ENCODE measurements at places on chromosomes 3 and 15.

GRCh38 chr3:47650294-47650693, 71.6 kb upstream of the CSPG5 start:
- no peak for DNase-seq

DNA sequence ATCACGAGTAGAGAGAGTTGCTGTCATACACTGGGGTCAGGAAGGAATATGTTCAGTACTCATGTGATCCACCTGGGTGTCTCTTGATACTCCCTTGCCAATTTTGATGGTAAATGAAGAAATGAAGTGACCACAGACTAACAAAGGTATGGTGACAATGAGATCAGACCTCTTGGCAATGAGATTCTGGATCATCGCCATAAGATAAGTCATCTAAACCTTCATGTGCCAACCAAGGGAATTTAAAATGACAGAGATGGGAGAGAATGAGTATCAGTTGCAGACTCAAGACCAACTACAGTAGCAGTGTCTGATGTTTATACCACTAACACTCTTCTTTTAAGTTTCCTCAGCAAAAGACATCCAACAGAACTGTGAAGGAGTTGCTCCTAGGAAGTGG, 601.0 kb downstream of the MECOM start:
- no peak for DNase-seq

DNA sequence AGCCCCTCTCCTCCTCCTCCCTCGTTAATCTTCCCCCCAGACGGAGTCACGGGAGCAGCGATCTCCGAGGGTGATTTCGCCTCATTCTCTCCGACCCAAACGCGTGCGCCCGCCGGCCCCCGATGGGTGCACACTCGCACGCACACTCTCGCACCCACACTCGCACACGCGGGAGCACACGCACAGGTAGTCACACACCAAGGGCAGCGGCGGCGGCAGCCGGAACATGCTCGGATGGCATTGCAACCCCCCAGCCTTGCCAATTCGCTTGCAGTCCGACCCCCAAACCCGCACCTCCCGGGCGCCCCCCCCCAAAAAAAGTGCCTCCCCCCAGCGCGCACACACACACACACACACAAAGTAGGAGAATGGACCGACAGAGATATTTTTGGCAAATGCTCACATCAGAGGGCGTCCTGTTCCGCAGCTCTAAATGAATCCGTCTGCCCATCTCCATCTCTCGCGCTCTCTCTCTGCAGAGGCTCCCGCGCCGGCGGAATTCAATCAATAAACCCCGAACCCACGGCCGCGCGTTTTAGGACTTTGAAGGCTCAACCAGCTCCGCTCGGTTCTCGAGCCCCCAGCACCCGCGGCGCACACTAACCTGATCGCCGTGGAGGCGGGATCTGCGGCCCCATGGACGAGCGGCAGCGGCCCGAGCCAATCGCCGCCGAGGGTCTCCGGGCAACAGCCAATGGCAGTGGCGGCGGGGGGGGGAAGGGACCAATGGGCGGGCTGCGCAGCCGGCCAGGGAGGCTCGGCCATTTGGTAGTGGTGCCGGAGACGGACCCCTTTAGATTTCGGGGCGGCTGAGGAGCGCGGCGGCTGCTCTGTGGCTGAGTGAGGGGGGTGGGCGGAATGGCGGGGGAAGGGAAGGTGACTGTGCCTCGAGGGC, at the start of gene ANP32A:
Gene ANP32A, minus strand, starts transcription at position 601 of the 895 bp plus-strand sequence. Its CDS starts 144 bp downstream, at position 457.
- peak; percentile 93 for DNase-seq

DNA sequence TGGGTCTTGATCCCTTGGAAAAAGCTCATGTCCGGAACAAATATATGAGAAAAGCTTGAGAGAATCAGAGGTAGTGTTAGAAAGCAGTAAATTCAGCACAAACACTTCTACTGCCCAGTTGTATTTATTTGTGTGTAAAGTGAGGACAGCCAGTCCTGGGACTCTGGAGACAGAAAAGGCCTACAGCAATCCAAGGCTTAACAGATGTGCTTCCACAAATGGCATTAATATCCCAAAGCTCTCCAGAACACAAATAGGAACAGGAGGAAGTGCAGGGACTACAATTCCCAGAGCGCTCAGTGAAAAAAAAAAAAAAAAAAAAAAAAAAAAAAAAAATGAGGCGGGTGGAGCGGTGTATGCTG, 390 bp upstream of the AP2M1 start:
- no peak for DNase-seq

DNA sequence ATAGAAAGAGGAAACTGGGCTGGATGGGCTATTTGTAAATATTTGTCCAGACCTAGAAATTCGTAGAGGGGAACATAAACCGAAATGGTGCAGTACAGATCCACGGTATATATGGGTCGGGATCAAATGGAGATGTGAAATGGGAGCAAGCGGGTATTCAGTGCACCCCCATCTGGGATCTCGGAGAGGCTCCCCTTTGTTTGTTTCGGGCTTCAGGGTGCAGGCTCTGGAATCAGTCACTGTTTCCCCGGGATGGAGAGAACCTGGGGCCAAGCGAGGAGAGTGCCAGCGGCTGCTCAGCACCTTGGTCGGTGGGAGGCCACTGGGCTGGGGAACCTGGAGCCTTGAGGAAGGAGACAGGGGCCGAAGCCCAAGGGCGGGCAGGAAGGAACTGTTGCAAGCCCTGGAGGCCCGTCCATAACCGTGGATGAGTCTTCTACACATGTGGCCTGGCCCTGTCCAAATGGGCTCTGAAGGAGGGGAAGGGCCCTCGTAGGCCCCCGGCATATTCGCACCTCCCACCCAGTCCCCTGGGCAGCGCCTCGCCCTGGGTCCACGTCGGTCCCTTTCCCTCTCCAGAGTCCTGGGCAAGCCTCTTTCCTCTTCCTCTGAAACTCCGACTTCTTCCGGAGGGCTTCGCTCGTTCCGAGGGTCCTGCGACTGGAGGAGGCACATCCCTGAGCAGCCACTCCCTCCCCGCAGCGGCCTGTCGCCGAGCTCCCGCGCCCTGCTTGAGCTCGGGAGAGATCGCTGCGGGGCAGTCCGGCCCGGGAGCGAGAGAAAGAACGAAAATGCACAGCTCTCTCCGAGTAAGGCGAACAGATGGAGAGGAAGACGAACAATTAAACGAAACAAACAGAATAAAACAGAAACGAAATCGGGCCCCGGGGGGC, 3.0 kb downstream of the ISL2 start:
- no peak for DNase-seq

DNA sequence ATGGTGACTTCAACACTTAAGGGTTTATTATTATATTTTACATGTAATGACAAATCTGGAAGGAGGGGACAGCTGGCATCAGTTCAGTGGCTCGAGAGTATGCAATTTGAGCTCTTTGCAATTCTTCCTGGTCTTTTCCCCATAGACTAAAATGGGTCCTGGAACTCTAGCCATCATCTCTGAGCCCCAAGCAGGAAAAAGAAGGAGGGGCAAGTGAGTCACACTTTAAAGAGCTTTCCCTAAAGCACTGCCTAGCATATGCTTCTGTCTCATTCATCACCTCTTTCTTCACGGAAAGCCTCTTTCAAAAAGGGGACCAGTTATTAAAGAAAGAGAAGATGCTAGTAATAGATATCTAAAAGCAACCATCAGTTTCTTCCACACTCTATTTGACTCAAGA, 466.3 kb downstream of the ZIC1 start:
- DNase-seq = no peak

DNA sequence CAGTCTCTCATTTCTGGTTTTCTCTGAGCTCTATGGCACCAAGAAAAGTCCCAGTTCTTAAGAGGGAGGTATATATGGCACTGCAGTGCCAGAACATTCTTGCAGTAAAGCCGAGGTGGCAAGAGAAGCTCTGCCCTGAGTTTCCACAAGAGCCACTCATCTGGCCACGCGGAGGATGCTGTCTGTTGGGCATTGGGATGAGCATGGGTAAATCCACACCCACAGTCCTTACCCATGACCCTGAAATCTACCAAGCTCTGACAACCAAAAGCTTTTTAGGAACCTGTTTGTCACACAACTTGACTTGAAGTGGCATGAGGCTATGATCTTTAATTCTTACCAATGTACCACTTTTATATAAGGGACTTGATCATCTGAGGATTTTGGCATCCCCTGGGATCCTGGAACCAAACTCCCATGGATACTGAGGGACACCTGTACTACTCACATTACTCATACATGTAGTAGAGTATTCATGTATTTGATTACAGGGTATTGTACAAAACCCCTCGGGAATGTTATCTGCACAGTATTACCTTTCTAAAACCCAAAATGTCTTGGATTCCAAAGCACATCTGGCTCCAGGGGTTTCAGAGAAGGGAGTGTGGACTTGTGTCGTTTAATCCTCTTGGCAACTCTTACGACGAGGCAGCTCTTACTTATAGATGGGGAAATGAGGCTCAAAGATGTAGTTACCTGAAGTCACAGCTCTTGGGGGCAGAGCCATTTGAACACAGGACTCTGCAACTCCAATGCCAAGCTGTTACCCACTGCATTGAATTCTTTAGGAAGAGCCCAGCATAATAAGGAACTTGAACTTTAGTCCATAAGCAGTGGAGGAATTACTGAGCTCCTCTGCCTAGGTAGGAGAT, 8.8 kb downstream of the RPL32 start:
- no peak for DNase-seq

- no peak for DNase-seq
These were observed 666 bp downstream of the SNX33 start for GRCh38 chr15:75648156-75649000.

DNA sequence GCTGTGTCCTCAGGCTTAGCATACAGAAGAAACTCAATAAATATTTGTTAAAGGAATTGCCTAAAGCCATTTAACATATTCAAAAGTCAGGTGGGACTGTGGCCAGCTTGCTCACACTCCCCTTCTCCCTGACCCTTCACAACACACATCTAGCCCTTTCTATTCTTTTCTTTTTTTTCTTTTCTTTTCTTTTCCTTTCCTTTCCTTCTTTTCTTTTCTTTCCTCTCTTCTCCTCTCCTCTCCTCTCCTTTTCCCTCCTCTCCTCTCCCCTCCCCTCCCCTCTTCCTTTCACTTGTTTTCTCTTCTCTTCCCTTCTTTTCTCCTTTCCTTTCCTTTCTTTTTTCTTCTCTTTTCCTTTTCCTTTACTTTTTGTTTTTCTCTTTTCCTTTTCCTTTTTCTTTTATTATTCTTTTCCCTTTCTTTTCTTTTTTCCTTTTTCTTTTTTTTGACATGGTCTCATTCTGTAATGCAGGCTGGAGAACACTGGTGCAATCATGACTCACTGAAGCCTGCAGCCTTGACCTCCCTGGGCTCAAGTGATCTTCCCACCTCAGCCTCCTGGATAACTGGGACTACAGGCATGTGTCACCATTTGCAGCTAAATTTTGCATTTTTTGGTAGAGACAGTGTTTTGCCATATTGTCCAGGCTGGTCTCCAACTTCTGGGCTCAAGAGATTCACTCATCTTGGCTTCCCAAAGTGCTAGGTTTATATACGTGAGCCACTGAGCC, 377.8 kb downstream of the GRM7 start:
- DNase-seq = no peak

DNA sequence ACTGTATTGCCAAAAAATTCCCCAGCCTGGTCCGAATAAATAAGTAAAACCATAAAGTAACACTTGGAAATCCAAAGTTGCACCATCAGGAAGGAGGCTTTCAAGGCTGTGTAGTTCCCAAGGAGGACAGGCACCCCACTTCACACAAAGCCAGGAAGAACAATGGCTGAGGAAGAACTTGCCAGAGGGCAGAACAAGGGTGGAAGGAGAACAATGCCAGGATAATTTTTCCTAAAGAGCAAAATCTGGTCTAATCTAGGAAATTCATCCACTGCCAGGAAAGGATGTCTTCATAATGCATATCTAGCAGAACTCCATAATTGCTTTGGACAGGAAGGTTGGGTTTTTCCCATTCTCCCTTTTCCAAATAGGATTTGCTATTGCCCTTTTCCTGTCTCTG, 15.7 kb upstream of the ARID3B start:
- DNase-seq = no peak

DNA sequence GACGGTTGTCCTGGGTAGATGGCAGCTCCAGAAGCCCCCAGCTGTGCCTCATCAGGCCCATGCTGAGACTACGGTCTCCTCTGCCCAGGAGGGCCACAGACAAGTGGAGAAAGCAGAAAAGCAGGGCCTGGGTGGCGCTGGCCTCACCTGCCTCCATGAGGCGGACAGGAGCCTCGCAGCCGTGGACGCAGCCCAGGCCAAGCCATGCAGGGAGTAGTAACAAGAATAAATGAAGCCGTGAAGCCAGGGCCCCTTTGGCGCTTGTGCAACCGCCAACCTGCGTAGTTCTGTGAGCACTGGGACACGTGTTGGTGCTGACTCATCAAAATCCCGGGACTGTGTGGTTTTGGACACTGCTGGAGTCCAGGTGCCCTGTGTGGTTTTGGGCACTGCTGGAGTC, 12.3 kb upstream of the MUC4 start:
- DNase-seq = no peak

DNA sequence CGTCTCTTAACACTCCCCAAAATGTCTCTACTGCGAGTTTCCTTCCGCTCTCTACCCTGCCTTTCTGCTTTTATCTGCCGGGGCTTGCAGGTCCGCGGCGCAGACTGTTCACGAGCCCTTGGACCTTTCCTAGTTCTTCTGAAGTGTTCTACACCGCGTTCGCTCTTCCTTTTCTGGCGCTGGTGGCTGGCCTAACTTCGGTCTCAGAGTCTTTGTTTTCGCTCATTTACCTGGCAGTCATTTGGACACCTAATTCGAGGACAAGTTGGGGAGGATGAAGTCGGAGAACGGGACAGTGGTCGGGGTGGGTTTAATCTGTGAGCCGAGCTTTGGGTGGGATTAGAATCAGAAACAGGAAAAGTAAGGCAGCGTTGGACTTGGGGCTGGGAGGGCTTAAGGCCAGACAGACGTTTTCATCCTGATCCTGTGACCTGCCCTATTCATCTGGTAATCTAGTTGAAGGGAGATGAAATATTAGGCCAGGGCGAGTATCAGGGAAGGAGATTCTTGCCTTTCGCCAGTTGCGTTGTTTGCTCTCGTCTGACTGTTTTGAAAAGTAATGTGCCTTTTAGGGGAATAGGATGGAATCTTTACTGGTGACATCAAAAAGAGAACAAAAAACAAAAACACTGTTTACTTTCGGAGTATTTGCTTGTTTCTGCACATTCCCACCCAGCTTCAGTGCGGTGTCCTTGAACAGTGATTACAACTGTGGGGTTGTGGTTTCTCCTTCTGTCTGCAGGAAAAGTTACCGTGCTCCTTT, 1.8 kb downstream of the DIPK2A start:
- peak; percentile 32 for DNase-seq

DNA sequence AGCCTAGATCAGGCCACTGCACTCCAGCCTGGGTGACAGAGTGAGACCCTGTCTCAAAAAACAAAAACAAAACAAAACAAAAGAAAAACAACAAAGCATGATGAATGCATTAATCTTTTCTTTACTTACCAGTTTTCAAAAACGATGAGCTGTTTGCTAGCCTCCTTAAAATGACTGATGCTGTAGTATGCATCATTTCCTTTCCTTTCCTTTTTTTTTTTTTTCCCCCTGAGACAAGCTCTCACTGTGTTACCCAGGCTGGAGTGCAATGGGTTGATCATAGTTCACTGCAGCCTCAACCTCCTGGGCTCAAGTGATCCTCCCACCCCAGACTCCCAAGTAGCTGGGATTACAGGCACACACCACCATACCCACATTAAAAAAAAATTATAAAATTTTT, 202.0 kb downstream of the ADAMTSL3 start:
- DNase-seq = no peak

GRCh38 chr15:93164409-93164808, 75.4 kb upstream of the RGMA start:
- DNase-seq = no peak

- DNase-seq = peak; percentile 11
These were observed 395 bp downstream of the ZFAND6 start for GRCh38 chr15:80059786-80060355.
